Muscle of back (tissue), 13 donors: ENCODE measurements at places on chromosomes 16 and 17. TPM values are rescaled to one million over a fixed set of nuclear protein-coding genes. Genes with fewer than 3 reads are reported as not detected.
A peak's percentile ranks its signal among the peaks of the same experiment; 100 is the strongest.

DNA sequence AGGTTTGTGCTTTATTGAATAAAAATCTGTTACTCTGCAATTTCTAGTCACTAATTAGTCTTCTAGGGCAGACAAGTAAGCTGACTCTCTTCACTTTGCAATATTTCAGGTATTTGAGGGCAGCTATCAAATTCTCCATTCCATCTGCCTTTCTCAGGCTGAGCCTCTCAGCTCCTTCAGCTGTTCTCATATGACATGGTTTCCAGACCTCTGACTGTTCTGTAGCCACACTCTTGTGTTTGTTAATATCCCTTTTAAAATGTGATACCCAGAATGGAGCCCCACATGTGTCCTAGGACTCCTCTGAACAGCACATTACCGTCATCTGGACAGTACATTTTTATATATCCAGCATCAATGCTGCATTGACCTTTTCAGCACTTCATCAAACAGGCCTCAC, 46.1 kb upstream of the MTMR4 start:
- DNase-seq: no peak

GRCh38 chr16:854808-855410, 54.4 kb upstream of the GNG13 start:
- no peak for DNase-seq

DNA sequence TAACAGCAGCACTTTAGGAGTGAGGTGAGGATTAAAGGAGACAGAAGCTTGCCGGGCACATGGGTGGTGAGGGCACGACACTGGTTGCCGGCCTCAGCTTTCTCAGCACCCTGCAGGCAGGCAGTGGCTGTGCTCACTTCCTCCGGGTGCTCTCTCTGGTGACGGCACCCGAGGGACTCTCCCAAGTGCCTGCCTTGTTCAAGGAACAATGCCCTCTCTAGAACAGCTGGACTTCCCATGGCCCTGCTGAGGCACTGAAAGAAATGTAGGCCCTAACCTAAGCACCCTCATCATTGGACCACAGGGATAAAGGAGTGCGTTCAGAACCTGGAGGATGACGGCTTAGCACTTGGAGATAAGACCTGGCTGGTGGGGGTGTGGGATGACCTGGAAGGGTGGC, 72.7 kb downstream of the N4BP1 start:
- peak; percentile 25 for DNase-seq

DNA sequence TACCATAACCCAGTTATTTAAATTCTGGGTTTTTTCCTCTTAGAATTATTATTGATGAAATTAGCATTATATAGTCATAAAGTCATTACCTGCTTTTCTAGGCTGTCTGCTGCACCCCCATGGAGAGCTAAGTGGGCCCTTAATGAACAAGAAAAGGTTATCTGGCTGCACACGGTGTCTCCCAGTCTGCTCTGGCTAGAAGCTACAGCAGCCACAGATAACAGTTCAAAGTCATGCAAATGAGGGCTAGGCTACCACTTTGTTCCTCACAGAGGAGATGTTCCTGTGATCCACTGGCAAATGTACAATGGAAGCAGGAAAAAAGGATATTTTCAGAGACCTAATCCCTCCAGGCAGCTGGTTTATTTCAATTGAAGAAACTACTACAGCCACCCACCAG, 112.1 kb downstream of the SNX11 start:
- DNase-seq: no peak

DNA sequence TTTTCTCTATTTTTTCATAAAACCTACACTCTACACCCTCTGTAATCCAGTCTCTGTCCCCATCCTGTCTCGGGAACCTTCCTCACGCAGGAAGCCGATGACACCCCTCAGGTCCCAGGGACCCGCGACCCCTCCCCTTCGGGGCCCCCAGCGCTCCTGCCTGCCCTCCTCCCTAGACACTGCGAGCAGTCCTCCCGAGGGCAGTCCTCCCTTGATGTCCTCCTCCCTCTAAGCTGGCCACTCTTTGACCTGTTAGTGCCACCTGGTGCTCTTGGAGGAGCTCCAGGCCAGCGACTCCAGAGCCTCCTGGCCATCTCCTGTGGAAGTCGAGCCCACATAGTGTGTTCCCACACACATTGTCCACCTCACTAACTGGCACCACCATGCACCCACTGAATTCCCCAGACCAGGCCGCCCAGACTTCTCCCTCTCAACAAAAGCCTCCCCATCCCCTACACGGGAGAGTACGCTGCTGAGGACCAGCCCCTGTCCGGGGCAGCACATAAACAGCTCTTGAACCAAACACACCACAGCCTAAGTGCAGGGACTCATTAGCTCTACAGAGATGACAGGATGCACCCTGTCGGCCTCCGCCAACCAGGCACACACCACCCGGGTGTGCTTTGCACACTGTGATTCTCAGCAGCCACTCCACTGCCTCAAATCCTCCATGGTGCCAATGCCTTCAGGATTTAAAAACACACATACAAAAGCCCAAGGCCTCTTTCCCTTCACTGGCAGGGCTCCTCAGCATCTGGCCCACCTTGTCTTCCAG, 9.3 kb downstream of the OSBPL7 start:
- no peak for DNase-seq

GRCh38 chr16:85372627-85373372, 240.3 kb upstream of the GSE1 start:
- DNase-seq: no peak

DNA sequence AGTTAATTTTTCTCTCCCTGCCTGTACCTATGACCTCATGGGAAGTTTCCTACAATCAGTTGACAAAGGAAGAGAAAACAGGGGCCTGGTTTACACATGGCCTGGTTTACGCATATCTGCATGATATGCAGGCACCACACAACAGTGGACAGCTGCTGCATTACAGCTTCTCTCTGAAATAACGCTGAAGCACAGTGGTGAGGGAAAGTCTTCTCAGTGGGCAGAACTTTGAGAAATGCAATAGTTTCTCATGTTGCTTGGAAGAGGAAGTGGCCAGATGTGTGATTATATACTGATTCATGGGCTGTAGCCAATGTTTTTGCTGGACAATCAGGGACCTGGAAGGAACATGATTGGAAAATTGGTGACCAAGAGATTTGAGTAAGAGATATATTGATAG, 324.1 kb upstream of the GOT2 start:
- DNase-seq: no peak

DNA sequence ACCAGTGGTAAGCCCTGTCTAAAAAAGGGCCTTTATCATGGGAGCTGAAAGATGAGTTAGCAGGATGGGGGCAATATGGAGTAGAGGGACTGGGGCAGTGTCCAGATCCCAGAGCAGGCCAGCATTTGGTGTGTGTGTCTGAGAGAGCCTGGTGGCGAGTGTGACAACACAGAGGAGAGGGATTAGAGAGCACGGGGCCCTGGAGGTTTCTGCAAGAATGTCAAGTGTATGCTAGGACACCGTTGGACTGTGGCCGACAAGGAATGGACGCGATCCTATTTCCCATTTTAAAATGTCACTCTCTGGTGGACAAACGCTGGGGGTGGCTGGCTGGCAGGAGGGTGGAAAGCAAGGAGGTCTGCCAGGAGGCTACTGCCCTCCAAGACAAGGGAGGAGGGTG, 12.4 kb downstream of the TAC4 start:
- DNase-seq: no peak

DNA sequence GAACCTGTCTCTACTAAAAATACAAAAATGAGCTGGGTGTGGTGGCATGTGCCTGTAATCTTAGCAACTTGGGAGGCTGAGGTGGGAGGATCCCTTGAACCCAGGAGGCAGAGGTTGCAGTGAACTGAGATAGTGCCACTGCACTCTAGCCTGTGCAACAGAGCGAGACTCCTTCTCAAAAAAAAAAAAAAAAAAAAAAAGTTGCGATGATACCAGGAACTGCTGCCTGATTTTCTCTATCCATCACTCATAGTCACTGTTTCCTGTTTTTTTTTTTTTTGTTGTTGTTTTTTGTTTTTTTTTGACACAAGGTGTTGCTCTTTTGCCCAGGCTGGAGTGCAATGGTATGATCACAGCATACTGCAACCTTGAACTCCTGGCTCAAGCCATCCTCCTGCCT, 59.2 kb downstream of the ABCC1 start:
- no peak for DNase-seq

DNA sequence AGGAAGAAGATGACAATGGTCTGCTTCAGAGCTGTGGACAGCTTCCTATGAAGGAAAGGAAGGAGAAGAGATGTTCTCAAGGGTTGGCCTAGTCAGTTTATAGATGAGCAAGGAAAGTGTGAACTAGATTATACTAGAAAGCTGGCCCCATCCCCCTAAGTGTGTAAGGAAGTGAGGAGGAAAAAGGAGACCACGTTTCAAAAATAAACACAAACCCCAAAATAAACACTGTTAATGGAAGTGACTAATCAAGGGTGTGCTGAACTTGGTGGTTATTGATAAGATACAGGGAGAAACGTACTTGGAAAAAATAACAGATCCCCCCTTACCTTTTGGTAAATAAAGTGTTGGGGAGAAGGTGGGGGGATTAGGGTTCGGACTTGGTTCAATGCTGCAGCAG, 267.1 kb downstream of the SOX9 start:
- DNase-seq: no peak

DNA sequence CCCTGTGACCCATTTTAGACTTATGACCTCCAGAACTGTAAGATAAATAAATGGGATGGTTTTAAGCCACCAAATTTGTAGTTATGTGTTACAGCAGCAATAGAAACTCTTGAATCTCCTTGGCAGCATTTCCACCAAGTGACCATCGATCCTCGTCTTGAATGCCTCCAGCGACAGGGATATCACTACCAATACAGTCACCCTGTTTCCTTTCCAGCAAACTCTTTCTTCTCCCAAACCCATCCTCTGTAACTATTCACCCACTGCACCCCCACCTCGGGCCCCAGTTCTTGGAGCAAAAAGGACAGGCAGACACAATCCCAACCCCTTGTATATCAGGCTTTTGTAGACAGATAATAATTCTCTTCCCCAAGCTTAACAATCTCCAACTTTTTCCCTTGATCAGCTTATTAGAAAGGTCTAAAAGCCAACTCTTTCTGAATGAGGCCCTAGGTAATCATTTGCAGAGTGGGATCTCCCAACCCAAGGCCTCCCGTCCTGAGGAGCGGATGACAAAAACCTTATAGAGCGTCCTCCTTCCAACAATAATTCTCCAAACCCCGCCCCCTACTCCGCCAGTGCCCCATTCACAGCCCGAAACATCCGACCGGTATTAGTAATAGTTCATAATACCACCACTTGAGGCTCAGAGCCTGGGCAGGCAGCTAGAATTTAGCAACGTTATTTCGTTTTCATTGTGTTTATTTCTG, 14.7 kb upstream of the PLLP start:
- no peak for DNase-seq

DNA sequence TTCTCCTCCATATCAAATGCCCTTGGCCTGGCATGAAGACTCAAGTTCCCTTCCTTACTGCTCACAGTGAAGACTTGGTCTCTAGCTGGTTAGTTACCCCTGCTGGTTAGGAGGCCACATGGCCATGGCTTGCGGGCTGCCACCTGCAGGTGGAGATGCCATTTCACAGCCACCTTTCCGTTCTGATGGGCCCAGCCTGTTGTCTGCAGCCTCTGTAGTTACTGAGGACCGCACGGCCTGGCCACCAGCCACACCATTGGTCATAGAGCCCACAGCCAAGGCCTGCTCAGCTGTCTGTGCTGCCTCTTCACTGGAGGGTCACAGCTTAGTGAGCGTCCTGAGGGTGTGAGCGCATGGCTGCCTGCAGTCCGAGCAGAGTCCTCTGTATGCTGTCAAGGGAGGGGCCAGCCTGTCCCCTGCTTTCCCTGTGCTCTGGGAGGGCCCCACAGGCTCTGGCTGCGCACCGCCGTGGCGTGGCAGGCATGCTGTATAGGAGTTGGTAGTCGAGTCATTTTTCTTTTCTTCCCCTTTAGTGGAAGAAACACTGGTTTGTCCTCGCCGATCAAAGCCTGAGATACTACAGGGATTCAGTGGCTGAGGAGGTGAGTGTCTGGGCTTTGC, 59.2 kb downstream of the PLD6 start:
- no peak for DNase-seq

- no peak for DNase-seq
These were observed 356.3 kb upstream of the SOX9 start for GRCh38 chr17:71764505-71764904.

- DNase-seq: no peak
These were observed 56.1 kb downstream of the TNRC6C start for GRCh38 chr17:78014646-78015045.

DNA sequence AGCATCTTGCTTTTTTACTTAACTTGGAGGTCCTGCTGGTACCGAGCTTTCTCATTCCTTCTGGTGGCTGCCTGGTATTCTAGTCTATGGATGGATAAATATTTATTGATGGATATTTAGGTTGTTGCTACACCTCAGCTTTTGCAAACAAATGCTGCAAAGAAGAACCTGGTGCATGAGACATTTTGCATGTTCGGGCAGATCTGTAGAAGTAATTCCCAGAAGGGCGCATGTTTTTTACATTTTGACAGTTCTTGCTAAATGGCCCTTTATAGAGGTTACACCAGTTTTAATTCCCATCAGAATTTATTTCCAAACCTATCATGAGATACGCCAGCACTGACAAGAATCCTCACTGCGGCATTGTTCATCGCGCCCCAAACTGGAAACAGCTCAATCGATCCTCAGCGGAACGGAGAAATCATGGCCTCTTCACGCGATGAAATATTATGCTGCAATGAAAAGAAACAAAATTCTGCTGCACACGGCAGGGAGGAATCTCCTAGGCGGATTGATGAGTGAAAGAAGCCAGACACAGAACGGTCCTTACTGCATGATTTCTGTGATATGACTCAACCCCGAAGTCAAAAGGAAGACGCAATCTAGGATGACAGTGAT, 68.0 kb upstream of the CREBBP start:
- no peak for DNase-seq

DNA sequence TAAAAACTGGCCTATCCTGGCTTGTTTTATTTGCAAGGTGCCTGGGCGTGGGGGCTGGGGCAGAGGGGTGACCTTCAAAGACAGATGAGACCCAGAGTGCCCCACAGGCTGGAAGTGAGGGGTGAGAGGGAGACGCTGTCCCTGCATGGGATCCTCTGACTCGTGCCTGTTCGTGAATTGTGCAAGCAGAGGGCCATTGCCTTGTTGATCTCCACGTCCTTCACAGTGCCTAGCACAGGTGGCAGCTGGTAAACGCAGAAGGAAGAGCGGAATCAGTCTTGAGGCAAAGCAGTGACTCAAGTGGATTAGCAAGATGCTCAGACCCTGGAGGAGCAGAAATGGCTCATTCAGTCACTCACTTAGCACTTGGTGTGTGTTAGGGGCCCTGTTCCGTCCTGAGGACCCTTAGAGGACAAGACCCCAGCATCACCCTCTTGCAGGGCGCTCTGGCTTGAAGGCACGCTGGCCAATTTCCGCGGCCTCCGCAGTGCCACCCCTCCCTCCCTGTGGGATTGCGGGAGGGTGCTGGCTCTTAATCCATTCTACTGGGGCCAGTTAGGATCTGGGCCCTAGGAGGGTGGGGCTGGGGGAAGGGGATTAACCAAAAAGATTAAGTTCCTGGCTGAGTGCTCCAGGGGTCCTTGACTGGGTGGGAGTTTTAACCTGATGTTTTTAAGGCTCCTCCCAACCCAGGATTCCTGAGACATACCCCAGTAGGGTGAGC, 151.2 kb downstream of the CCDC182 start:
- no peak for DNase-seq

The ZG16B gene
- 0.66 TPM for polyA plus RNA-seq

The TBC1D3C gene
- polyA plus RNA-seq: not detected

The VPS25 gene
- polyA plus RNA-seq: 28.9 TPM

The MT4 gene
- not detected for polyA plus RNA-seq

The CXCL16 gene
- polyA plus RNA-seq: 3.3 TPM

The NEK8 gene
- 2.7 TPM for polyA plus RNA-seq

The GPR179 gene
- 0.35 TPM for polyA plus RNA-seq
